Cardiac muscle cell (in vitro differentiated cells and primary cell): ENCODE measurements at places on chromosomes 2 and 18.

DNA sequence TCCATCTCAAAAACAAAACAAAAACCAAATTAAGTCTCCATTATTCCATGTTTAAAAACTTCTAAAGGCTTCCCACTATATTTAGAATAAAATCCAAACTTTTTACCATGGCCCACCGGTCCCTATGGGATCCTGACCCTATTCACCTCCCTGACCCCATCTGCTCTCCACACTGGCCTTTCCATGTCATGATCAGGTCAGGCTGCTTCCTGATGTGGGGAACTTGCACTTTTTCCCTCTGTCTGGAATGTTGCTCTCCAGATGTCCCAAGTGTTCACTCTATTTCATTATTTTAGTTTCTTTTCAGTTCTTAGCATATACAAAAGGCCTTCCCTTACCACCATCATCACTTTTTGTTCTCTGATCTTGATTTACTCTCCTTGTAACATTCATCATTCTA is 7.5 kb upstream of the MTA3 start:
- DNase-seq: no peak

DNA sequence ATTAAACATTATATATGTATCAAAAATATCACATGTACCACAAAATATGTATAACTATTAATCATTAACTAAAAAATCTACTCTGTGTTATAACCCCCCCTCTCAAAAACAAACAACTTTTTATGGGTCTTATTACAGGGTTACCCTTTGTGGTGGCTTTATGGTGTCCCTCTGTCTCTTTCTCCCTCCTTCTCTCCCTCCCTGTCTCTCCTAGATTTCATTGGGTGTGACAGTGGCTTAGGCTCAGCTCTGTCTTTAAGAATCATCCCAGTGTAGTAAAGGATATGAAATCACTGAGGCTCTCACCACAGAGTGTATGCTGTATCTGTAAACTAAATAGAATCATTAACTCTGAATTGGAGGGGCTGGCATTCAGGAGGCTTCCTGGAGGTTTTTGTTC is 93.7 kb downstream of the TDRD15 start:
- no peak for DNase-seq

GRCh38 chr2:113079131-113079530 is 11.4 kb downstream of the IL1F10 start:
- DNase-seq: no peak

GRCh38 chr2:33377048-33377447 is 99.4 kb upstream of the RASGRP3 start:
- peak; percentile 61 for DNase-seq

DNA sequence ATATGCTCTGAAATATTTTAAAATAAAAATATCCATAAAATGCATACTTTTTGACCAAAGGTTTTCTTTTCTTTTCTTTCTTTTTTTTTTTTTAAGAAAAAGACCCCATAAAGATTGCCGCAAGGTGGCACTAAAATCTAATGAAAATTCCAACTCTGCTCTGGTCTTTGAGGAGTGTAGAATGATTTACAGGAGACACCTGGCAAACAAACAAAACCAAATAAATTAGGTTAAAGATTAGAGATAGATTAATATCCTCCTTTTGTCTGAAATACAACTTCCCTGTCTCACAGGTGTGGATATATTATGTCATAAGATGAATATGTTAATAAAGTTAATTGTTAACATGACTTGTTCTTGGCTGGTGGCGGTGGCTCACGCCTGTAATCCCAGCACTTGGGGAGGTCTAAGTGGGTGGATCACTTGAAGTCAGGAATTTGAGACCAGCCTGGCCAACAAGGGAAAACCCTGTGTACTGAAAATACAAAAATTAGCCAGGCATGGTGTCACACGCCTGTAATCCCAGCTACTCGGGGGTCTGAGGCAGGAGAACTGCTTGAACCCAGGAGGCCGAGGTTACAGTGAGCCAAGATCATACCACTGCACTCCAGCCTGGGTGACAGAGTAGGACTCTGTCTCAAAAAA is 3.5 kb upstream of the RHOB start:
- peak; percentile 70 for DNase-seq

- no peak for DNase-seq
Observed at GRCh38 chr18:36831139-36831538, 2.2 kb downstream of the KIAA1328 start.

- DNase-seq: no peak
Observed at GRCh38 chr2:235608200-235608887, 114.5 kb downstream of the AGAP1 start.

GRCh38 chr2:55951533-55951932 is 28.0 kb upstream of the EFEMP1 start:
- no peak for DNase-seq

- DNase-seq: no peak
Observed at GRCh38 chr2:30527411-30527810, 80.4 kb downstream of the LCLAT1 start.

DNA sequence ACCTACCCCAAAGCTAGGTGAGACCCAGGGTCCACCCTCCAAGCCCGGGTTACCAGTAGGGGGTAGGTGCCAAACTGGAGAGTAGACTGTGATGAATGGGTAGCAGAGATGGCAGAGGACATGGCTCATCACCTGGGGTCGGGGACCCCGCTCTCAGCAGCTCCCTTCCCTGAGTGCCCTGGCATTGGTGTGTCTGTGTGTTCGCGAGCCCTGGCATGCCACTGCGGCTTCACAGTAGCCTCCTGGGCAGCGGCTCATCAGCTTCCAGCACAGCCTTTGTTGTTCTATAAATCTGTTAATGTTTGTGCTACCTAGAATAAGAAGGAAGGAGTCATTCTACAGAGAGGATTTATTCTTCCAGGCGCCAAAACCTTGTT is 62.6 kb upstream of the ALPP start:
- no peak for DNase-seq

DNA sequence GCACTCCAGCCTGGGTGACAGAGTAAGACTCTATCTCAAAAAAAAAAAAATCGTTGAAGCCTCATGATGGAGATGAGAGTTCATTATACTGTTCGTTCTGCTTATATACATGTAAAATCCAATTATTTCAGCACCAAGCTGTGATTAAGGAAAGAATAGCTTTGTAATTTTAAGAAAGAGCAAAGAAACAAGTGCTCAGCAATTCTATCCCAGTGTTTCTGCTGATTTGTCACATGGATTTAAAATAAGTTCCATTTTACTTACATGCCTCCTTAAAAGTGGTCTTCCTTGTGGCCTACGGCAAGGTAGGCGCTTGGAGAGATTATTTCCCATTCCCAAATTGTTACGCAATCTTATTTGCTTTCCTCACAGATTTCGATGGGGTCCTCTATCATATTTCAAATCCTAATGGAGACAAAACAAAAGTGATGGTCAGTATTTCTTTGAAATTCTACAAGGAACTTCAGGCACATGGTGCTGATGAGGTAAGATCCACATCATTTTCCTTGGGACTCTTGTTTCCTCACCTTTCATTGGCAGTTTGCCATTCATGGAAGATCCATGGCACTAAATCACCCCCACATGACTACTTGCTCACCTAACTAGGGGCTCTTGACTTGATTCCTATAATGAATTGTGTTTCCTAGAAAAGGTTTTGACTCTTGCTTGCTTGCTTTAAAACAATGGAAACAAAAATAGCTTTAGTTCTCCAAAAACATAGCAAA is 11.5 kb downstream of the ARPC2 start:
- no peak for DNase-seq

DNA sequence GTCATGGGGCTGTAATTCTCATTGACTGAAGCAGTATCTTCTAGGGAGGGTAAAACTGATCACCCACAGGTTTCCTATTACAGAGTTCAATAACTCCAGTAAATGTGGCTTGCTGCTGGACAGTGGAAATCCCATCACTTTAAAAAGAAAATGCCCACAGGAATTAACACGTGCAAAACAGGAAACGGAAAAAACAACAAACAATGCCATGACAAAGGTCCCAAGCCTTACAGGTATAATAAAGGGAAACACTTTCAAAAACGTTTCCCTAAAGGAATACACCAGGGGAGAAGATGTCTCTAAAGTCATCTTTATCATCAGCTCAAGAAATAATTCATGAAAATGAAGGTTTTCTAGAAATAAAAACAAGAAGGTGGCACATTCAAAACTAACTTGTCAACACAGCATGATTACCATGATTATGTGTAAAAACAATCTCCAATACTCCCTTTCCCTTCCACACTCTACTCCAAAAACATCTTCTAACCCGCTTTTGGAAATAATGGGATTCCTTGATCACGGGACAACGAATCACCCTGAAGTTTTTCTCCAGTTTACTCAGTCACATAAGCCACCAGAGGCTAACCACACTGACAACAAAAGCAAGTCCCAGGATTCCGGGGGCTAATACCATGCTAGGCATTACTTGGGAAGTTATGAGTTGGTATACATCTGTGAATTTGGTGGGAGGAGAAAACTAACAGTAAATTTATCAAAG is 167.9 kb downstream of the TCF4 start:
- DNase-seq: no peak

DNA sequence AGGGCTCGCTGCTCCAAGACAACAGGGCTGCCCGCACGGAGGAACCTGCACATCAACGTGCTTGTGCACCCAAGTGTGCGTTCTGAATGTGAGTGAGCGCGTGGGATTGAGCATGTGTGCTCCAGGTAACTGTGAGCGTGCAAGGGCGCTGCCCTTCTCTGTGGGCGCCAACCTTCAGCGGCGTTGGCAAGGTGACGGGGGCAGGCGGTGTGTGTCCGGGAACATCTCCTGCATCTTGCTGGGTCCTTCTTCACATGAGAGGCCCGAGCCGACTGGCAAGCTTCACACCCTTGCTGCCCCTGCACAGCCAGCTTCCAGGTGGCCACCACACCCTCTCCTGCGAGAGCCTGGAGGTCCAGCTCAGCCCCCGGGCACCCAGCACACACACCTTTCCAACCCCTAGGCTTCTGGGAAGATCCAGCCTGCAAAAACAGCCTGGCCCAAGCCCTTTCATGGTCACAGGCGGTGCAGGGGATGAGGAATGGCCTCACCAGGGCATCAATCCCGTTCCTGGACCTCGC is 220.9 kb downstream of the HDAC4 start:
- DNase-seq: no peak
